ENCODE measurements at places on chromosomes 7 and 10.

DNA sequence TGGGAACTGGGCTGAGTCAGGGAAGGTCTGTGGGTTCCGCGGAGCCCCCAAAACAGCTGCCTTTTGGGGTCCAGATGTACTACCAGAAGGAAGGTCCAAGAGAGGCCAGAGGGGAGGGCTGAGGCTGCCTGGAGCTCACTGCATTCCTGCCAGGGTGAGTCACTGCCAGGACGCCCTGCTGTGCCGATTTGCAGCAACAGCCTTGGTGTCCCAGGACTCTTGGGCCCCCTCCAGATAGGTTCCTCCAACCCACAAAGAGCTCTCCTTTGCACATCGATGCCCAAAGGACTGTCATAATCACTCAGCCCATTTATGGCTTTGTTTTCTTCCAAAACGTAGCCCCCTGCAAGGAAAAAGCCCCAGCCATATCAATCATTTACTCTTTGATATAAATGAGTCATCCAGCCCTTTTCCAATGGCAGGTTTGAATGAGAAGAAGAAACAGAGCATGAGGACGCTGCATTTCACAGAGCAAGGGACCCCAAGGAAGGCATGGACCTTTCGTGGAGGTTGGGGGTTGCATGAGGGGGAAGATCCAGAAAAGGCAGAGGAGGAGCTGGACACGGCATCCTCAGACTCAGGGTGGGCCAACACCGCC lies 32.2 kb upstream of the COL13A1 start:
- peak; percentile 36 for DNase-seq

- DNase-seq = no peak
Observed at GRCh38 chr10:113849946-113850345, 3.9 kb downstream of the DCLRE1A start.

- no peak for DNase-seq
Observed at GRCh38 chr7:41508755-41509154, 194.1 kb downstream of the INHBA start.

DNA sequence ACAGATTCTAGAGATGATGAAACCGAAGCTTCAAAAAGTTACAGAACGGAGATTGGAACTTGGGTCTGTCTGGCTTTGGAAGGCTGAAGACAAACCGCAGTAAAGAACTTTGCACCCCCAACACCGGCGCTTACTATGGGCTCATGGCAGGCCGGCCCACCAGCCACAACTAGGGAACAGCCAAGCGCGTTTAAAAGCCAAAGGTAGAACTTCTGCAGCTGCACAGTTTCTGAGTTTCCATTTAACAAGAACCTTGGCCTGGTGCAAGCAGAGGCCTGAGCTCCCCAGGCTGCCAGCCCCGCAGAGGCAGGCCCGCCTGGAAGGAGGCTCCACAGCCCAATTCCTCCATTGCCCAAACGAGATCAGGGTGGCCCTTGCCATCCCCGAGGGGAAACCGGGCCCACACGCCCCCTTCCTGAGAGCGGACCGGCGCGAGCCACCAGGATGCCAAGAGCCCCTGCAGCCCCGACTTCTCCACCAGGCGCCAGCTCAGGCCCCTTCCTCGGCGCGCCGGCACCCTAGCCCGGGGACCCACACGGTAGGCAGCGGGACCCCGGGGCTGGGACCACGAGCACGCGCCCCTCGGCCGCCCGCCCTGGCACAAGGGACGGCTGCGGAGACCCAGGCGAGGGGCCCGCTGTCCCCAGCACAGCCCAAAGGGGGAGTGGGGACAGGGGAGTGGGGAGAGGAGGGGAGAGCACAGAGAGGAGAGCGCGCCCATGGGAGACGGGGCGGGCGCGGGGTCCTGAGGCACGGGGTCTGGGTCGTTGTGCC lies 566 bp downstream of the MAD1L1 start:
- DNase-seq = no peak

DNA sequence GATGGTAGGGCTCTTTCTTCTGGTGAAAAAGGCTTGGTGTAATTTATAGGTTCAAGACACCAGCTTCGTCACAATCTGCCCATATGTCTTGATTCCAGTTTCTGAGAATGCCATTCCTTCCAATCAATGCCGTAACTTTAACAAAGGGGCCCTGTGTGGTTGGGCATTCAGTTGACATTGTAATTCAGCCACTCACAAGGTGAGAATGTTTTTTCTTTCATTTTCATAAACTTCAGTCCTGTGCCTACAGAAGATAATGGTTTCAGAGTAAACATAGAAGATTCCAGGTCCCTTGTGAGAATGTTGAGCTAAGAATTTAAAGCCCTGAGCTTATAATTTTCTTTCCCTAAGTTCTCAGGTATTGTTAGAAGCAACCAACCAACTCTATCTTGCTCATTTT lies 67.3 kb upstream of the AASS start:
- no peak for DNase-seq

DNA sequence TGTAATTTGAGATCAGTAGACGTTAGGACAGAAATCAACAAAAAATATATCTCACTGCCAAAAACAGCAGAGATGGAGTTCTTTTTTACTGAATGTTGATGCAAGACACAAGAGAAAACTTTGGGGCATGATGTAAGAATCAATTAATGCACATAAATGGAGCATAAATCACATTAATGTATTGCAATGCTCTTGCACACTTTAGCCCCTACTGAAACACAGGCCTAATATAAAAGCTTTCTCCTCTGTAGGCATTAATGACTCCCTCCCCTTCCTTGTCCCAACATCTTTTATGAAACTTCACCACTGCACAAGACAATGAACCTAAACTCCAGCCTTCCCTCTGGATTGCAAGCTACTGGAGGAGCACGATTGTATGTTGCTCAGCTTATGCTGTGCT lies 58.8 kb downstream of the CACNA2D1 start:
- no peak for DNase-seq

GRCh38 chr7:44366986-44367385 lies 41.6 kb upstream of the CAMK2B start:
- DNase-seq = no peak

DNA sequence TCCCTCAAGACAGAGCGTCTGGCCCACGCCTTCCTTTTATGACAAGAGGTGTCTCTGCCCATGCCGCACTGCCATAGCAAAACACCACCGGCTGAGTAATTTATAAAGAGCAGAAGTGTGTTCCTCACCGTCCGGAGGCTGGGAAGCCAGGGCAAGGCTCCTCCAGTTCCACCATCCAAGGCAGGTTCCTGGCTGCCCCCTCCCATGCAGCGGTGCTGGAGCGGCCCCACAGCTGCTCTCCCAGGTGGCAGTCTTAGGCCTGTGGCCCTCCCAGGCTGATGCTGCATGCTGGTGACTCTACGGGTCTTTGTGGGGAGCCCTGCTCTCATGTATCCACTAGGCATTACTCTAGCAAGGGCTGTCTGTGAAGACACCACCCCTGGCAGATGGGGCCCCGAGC lies 113.1 kb downstream of the TCERG1L start:
- no peak for DNase-seq

DNA sequence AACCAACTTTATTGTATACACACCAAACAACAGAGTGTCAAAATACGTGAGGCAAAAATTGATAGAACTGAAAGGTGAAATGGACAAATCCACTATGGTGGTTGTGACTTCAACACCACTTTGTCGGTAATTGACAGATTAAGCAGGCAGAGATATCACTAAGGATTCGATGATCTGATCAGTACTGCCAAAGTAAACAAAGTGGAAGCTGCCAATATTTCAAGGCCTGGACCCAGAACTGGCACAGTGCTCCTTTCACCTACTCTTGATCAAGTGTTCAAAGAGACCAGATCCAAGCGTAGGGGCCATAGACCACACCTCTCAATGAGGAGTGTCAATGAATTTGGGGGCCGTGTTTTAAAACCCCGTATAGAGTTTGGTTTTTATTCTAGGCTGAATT lies 167.0 kb downstream of the CDK14 start:
- DNase-seq = no peak

GRCh38 chr10:91758303-91759146 lies 39.7 kb upstream of the TNKS2 start:
- DNase-seq = no peak

GRCh38 chr7:30750683-30751650 lies 968 bp upstream of the INMT start:
- peak; percentile 93 for DNase-seq

DNA sequence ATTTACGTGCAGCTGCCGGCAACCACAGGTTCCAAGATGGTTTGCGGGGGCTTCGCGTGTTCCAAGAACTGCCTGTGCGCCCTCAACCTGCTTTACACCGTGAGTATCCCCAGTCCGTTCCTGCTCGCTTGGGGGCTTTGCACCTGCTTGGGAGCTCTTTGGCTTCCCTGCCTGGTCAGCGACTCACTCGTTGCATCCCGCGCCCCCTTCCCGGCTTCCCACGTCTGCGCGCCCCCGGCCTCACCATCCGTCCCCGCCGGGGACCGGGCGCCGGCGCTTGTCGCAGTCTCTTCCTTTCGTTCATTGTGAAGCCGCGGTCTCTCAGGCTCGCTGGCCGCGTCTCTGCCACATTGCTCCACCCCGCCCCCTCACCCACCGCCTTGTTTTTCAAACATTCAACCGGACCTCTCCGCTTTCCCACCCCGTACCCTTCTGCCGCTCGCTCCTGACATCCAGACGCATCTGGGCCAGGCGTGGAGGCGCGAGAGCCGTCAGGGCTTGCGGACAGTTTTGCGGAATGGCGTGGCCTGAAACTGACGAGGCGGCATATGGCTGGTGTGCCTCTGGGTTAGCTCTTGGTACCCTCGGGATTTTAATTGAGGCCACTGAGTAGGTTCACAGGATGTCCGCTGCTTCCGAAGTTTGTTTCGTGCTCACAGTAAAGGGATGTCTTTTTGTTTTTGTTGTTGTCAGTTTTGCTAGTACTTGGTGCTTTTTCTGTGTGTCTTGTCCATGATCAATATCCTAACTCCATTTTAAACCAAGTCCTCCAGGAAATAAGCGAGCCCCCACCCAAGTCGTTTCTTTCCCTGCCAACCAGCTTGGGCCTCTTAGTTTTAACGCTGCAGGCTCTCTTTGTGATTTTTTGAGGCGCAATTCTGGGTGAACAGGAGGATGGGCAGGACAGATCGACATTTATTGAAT lies 639 bp downstream of the TSPAN13 start:
- no peak for DNase-seq
